CD4-positive, alpha-beta T cell treated with Interleukin-6 for 4 hours (primary cell): ENCODE measurements at places on chromosomes 12 and 14.

GRCh38 chr14:64728106-64728505 is 23.9 kb downstream of the PLEKHG3 start:
- DNase-seq = peak; percentile 29

DNA sequence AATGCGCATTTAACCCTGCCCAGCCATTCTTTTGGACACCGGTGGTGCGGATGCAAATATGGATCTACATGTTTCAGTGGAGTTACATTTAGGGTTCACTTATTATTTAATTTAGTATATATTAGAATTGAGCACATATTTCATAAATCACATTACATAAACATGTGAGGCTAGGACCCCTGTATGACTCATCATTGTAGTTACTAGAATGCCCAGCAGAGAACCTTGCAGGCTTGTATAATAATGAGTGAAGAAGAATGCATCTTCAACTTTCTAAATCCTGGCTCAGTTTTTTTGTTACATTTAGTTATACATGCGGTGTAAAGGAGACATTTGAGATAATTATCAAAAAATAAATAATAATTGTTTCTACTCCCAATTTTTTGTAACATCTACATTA is 369.0 kb downstream of the ATP23 start:
- no peak for DNase-seq

DNA sequence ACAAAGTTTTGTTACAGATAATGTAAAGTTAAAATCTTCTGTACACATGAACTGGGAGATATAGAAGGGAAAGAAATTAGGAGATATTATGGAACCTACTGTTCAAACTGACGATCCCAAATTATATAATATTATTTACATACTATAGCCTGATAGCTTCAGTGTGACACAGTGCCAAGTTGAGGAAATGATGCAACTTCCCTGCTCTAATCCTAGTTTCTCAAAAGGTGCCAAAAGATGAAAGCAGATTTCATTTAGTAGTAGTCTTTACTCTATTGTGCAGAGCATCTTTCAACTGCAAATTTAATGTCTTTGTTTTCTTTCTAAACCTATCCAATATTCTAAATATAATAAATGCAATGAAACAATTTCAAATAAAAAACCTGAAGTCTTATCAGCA is 46.9 kb downstream of the COCH start:
- DNase-seq = no peak

- DNase-seq = no peak
These were observed 32.8 kb downstream of the GTF2A1 start for GRCh38 chr14:81187832-81188522.

GRCh38 chr14:99327050-99327449 is 55.1 kb upstream of the BCL11B start:
- DNase-seq = peak; percentile 11
